ENCODE measurements at places on chromosomes 4 and X.

DNA sequence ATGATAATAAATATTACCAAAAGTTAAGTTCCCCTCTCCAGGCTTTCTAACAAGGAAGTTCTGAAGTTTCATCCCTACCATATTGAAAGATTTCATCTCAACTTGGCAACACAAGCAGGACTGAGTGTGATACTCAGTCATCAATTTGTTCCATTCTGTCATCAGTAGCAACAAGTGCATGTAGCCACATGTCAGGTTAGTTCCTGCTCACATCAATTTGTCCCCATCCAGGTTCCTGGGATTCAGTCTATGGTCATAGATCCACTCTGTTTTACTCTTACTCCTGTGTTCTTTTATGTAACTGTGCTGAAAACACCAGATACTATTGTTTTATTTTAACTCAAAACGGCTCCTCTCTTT is 22.2 kb downstream of the SMPX start:
- DNase-seq, result no peak

- DNase-seq, result no peak
These were observed 16.7 kb downstream of the SLC7A11 start for GRCh38 chr4:138225477-138225876.

DNA sequence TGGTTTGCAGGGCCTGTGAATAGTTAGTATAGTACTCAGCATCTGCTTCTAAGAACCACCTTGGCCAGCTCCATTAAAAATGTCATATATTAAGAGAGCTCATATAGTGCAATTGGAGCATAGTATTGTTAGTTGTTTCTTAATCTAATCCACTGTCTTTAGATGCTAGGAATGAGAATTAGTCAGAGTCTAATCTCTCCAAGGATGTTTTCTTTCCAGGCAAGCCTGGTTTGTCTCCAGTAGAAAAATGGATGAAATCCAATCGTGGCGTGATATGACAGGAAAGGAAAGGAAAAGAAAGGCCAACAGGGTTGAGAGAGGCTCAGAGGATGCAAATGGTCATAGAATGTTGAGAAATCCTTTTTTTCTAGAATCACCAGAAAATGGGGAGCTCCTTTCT is 15.0 kb upstream of the TMEM164 start:
- no peak for DNase-seq

DNA sequence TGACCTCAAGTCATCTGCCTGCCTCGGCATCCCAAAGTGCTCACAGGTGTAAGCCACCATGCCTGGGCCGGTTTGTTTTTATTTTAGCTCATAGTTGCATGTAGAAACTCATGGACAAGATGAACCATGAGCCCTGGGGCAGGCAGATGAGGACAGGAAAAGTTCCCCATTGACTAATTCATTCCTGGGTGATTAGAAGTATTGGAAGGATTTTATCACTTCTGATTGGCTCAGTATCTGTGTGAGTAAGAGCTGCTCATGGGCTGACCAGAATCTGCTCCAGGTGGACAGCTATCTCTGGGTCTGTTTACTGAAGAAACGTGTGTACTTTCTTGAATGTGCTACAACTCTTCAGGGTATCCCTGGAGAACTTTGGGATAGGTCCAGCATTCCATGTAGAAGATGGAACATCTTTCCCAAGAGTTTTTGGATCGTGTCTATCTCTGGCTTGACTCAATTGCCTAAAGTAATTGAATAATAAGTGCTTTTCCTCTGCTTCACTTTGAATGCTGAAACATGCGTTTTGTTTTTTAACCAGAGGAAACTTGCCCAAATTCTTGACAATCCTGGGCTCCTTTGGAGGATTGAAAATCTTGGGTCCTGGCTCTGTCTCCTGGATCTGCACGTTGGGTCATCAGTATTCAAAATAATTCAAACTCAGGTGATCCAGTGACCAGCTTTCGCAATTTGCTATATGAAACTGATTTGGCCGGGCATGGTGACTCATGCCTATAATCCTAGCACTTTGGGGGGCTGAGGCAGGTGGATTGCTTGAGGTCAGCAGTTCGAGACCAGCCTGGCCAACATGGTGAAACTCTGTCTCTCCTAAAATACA is 88.6 kb upstream of the DHRSX start:
- no peak for DNase-seq
